ENCODE measurements at places on chromosomes 12 and 14.
A peak's percentile ranks its signal among the peaks of the same experiment; 100 is the strongest.

GRCh38 chr12:5059358-5059757 lies 15.7 kb downstream of the KCNA5 start:
- DNase-seq = no peak

- no peak for DNase-seq
These were observed 138.4 kb downstream of the ATP23 start for GRCh38 chr12:58079806-58080205.

DNA sequence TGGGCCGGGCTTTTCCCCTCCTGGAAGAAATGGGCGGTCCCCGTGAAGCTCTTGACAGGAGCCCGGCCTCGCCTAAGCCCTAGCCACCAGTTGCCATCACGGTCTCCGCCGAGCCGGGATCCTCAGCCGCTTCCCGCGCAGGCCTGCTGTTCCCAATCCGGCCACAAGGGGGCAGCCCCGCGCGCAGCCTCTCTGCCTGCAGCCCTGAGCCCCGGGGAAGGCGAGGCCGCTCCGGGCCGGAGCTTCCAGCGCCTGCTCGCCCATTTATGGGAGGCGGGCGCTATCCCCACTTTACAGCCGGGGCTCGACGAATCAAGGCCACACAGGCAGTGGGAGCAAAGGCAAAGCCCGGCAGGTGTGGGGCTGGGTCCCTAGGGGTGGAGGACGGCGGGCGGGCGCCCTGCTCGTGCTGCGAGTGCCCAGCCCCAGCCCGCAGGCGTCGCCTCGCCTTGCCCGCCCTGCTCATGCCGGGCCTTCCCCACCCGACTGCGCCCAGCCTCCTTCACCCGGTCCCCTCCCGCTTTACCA lies 61.5 kb downstream of the LGMN start:
- peak; percentile 58 for DNase-seq

DNA sequence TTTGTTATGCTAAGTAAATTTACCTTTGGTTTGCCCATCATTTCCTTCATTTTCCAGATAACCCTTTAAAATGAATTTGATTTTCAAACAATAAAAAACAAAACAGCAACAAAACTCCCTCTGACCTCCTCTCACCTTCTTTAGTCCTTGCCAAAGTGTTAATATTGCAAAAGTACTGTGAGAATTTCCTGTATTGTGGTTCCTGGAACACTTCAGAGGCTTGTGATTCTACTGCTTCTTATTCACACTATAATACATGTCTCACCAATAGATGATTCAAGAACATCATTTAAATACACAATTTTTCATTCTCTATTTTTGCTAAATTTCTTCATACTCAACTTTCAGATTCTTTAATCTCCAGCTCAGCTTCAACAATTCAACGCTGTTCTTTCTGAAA lies at the start of gene KLRD1:
Gene KLRD1 (plus strand): TSS at position 241 of the 400 bp plus-strand sequence. CDS start 208 bp downstream, outside the sequence.
- no peak for DNase-seq

- no peak for DNase-seq
These were observed 1023.7 kb downstream of the FSCB start for GRCh38 chr14:43483415-43483814.

- DNase-seq = no peak
These were observed 8.4 kb downstream of the FBXO33 start for GRCh38 chr14:39423793-39424192.

GRCh38 chr12:33944703-33945437 lies 77.4 kb upstream of the ALG10 start:
- DNase-seq = no peak

- no peak for DNase-seq
These were observed 54.3 kb downstream of the PEBP1 start for GRCh38 chr12:118190266-118190665.

GRCh38 chr12:100105661-100106060 lies 37.0 kb downstream of the BLTP3B start:
- no peak for DNase-seq

- no peak for DNase-seq
These were observed 75.7 kb upstream of the DICER1 start for GRCh38 chr14:95232894-95233584.

DNA sequence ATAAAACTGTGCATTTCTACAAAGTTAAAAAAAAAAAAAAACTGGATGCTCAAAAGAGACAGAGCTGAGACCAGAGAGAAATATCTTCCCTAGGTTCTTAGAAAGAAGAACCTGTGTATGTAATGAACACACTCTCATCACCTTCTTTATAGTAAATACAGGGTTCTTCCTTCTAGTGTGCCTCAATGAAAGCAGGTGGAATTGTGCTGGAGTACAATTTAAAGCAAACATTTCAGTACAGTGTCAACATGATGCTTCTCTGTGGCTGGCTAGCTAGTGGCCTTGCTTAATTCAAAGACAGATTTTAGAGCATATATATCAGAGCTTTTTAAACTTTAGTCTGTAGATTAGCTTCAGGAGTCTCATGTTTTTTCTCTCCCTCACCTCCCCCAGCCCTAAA lies 249.8 kb upstream of the ARHGAP5 start:
- no peak for DNase-seq

DNA sequence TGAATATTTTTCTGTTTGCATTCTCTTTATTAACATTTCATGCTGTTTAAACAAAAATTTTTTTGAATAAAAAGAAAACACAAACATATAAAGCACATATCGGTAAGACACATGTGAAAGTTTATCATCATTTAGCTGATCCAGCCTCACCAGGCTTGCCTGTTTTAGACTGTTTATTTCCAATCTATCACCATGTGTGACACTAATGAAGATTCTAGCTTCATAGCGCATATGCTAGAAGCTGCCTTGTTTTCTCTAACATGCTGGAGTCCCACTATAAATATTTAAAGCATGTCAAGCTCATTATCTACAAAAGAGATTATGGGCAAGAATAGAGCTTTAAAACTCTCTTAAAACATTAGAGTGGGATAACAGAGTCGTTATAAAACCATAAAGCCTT lies 25.4 kb upstream of the ADAMTS20 start:
- no peak for DNase-seq

- DNase-seq = no peak
These were observed 30.9 kb upstream of the AMN start for GRCh38 chr14:102891556-102891955.

DNA sequence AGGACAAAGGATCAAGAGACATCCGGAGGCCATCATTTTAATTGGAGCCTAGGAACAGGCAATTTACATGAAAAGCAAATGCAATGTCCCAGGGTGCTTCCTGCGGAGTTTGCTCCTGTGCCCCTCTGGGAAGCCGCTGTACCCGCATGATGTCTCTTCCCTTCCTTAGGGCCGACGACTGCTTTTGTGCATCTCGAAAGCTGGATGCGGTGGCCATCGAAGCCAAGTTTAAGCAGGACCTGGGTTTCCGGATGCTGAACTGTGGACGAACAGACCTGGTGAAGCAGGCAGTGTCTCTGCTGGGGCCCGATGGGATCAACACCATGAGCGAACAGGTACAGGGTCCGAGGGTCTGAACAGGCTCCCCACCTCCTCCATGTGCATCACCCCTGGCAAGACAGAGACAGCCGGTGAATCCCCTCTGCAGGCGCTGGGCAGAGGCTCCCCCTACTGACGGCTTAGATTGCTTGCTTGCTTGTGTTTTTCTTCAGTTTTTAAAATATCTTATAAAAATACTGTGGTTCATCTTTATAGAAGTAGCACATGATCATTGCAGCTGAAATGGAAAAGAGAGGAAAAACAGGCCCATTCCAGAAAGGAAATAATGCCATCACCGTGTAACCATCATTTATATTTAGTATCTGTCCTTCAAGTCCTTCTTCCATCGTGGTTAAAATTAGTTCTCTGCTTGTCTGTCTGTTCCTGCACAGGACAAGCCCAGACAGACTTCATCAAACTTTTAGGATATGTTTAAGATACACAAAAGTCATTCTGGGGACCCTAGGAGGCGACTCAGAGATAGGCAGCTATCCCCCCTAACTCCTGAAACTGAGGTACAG lies 75.4 kb upstream of the PWP1 start:
- DNase-seq = peak; percentile 65

- no peak for DNase-seq
These were observed 211.0 kb downstream of the TBX5 start for GRCh38 chr12:114194956-114195355.

DNA sequence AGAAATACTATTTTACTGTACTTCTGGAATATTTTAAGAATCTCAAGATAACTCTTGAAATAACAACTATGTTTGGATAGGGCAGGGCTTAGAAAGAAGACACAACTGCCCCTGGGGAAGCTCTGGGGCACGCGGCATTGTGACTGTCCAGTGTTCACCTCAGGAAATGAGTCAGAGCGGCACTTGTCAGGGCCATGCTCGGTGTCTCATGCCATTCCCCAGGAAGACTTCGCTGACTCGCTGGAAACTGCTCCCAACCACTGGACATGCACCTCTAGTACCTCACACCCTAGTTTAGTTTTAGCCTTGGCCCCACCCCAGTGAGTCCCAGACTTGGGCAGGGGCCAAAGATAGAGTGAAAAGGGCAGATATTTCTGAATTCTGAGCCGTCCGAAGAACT lies 192.0 kb downstream of the TTC7B start:
- DNase-seq = peak; percentile 77

DNA sequence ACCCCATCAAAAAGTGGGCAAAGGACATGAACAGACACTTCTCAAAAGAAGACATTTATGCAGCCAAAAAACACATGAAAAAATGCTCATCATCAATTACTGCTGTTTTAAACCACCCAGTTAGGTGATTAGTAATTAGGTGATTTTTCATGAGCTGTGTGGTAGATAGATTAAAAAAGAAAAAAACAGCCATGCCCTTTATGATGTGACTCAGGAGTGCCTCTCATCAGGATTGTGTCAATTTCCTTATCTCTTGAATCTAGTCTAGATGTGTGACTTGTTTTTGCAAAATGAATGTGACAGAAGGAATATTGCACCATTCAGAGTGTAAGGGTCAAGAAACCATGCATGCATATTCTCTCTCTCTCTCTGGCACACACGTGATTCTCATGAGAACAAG lies 5.7 kb downstream of the OR10A7 start:
- DNase-seq = no peak

- no peak for DNase-seq
These were observed 102.9 kb downstream of the RPS29 start for GRCh38 chr14:49483268-49483667.

GRCh38 chr14:99647411-99647810 lies 2.5 kb downstream of the HHIPL1 start:
- no peak for DNase-seq

DNA sequence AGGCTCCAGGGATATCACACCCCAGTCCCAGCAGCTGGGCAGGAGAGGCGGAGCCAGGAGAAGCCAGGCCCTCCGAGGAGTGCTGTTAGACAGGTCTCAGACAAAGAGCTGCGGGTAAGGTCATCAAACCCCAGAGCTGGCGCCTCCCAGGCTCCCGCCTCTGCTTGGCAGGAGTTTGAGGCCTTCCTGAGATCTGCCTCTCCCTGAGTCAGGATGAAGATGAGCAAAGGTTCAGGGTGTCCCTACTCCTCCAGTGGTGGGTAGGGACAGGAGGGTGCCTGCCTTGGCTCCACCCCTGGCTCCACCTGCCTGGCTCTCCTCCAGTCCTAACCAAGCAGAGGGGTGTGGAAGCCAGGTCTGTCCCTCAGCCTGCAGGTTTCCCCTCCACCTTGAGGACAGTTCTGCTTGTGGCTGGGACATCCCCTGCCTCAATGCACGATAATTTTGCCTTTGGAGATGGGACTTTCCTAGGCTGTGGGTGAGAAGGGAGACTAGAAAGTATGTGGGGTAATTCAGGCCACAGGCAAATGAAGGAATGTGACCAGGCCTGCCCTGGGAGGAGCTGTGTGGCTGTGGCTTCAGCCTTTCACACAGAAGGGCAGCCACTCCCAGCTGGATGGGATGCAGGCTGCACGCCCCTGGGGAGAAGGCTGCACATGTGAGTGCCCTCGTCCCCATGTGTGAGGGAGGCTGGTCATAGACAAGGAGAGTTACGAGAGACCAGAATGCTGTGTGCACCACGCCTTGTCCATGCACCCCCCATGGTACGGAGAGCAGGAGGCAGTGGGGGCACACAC lies 2.2 kb downstream of the PLEKHG6 start:
- peak; percentile 38 for DNase-seq

GRCh38 chr12:114406316-114406983 lies 506 bp upstream of the TBX5 start:
- DNase-seq = no peak

DNA sequence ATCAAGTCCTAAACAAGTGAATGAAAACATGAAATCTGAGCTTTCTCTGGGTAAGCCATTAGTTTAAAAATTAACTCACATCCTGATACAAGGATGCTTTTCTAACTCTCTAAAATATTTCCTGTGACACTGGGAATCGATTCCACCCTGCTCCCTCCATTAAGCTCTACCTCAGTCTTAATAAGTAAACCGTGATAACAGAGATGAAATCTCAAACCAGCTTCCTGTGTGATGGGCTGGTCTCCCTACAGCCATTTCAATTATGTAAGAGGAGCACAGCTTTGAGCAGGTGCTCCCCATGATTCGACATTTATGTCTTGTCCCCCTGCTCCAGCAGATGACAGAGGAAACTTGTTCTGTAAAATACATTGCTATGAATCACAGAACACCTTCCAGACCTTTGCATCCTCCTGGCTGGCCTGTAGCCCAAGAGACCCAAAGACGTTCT lies 59.0 kb downstream of the GAS2L3 start:
- DNase-seq = no peak

DNA sequence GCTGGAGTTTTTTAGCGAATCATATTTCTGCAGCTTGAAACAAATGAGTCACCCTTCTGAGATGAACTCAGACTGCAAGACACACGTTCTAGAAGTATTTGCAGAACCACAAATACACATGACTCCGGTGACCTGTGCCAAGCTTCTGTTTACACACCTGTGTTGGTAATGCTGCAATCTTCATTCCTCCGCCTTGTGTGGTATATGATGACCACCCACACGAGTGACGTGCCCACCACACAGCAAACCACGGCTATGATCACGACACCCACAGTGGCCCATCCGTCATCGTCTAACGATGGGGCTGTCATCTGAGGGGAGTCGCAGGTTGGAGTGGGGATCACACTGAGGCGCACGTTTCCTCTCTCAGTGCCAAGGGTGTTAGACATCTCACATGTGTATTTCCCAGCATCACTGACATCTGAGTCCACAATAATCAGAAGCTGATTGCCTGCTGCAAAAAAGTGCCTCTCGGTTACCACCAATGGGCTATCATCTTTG lies 43.0 kb downstream of the LRIG3 start:
- DNase-seq = no peak

DNA sequence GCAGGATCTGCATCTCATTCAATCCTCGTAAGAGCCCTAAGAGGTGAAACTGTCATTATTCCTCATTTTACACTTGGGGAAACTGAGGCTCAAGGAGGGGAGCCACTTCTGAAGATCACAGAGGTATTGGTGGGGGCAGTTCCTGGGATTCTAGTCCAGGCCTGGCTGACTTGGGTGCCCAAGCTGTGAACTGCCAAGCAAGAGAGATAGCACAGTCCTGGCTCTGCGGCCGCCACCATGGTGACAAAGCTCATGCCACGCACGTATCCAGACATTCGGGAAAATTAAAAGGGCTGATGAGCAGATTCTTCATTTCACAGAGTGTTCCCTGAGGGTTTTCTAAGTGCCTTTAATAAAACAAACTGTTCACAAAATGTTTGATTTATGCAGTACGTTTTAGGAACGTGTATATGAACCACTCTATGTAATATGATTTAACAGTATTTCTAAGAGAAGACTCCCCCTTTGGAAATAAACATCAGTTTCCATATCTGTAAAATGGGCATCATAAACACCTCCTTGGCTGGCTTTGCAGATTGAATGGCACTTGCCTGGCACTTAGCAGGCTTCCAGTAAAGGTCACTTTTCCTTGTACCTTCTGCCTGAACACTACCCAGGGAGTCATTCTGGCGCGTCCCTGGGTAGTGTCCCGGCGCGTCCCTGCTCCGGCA lies 84.6 kb downstream of the ACACB start:
- no peak for DNase-seq

- no peak for DNase-seq
These were observed 122.8 kb downstream of the AACS start for GRCh38 chr12:125187780-125188741.

Measured in suppressor macrophage (primary cell).